ENCODE measurements at places on chromosomes 3 and 15.
A peak's percentile ranks its signal among the peaks of the same experiment; 100 is the strongest.

DNA sequence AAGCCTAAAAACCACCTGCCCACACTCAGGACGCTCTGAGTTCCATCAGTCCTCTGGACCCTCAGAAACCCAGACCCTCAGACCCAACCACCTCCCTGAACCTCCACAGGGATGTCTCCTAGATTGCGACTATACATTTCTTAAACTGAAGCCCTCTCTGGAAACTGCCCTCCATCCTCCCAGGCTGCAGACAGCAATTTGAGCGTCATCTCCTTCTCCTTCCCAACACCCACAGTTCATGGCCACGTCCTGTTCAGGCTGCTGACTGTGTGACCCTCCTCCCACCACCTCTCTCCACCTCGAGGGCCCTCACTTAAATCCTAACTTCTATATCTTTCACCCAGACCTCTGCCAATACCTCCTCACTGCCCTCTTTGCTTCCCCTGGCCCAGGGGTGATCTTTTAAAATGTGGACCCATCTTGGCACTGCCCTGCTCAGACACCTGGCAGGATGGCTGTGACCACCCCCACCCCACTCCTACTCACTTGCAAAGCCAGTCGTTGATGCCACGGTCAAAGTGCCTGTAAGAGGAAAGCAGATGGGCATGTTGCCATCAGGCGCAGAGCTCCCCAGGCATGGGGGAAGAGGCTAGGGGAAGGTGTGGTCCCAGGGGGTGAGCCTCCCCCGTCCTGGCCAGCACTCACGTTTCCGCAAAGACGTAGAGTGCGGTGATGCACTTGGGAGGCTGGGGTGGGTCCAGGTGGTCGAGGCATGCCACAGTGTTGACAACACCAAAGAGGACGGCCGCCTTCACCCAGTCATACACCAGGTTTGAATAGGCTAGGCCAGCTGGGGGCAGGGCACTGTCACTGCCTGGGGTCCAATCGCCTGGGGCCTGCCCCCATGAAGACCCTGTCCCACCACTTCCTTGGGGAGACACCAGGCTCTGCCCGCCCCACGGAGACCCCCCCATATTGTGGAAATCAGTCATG is 6.0 kb downstream of the HHATL start:
- DNase-seq, result no peak

DNA sequence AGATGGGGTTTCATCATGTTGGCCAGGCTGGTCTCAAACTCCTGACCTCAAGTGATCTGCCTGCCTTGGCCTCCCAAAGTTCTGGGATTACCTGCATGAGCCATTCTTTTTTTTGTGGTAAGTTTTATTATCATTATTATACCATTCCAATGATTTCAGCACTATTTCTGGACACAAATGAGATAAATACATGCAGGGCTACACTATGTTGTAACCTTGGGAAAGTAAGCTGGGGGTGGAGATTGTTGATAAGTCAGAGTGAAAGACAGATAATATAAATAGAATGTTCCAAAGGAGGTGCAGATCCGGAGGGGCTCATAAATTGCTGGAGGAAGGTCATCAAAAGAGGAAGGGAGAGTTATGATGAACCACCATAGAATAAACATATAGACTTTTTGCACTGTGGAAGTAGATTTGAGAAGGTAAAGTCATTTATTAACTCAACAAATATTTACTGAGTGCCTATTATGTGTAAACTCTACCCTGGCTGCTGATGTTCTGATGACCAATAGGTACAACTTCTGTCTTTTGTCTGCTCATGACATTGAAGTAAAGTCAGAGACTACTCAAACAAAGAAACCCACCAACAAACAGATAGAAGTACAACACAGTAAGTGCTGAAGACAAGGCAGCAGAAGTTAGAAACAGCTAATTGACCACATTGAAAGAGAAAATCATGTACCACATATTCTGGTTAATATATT is 478.9 kb upstream of the GOLIM4 start:
- DNase-seq, result no peak

DNA sequence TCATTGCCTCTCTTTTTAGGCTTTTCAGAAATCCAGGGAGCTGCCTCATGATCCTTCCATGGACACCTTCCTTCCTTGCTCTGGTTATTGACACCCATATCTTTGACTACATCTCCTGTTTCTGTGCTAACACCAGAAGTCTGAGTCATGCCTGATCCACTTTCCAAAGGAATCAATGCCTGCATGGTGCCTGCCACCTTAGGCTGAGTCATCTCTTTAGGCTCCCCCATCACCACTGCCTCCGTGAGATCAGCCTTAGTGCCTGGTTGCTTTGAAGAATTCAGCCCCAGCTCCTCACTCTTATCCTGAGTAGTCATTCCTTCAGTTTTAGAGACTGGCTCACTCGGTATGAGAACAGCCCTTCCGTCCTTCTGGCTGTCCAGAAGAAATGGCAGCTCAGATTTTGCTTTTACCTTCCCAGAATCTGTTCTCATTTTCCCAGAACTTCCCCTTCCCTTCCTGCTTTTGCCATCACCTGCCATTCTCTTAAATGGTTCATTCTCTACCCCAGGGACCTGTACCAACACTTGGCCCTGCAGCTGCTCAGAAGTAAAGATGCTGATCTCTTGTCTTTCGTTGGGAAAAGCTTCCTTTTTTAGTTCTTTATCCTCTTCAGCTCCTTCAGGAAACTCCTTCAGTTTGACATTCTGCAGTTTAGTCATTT is 105.3 kb downstream of the MAP4 start:
- DNase-seq, result no peak

GRCh38 chr3:52886049-52886730 is 11.2 kb downstream of the STIMATE start:
- DNase-seq, result no peak

DNA sequence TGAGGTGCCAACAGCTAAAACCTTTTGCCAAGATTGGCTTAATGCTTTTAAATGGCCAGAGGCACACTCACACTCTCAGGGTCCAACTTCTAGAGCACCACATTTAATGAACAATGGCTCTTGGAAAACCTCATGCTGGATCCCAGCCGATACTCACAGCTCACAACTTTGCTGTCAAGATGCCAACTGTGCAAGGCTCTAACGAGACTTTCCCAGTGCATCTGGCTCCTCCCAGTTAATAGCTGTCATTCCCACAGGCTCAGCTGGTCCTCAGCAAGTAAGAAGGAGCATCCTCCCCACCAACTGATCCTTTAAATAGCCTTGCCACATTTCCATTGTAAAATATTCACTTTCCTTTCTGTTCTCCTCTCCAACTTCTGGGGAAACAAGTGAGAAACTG is 20.3 kb upstream of the FRMD4B start:
- DNase-seq, result no peak

DNA sequence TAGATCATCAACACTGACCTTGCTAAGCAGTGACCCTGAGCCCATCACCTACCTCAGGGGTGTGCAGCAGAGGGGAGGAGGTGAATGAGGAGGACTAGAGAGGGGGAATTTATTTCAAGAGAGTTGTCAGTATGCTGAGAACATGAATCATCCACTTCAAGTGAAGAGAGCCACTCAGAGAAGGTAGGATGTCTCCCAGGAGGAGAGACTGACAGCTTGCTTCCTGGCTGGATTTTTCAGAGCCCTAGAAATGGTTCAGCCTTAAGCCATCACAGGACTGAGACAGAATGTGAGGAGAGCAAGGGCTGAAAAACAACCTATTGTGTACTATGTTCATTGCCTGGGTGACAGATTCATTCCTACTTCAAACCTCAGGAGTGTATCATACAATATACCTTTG is 34.8 kb downstream of the CCNL1 start:
- no peak for DNase-seq

GRCh38 chr3:179948740-179949139 is 88.0 kb downstream of the PEX5L start:
- no peak for DNase-seq

GRCh38 chr3:9158865-9159630 is 90.4 kb downstream of the SRGAP3 start:
- DNase-seq, result no peak

DNA sequence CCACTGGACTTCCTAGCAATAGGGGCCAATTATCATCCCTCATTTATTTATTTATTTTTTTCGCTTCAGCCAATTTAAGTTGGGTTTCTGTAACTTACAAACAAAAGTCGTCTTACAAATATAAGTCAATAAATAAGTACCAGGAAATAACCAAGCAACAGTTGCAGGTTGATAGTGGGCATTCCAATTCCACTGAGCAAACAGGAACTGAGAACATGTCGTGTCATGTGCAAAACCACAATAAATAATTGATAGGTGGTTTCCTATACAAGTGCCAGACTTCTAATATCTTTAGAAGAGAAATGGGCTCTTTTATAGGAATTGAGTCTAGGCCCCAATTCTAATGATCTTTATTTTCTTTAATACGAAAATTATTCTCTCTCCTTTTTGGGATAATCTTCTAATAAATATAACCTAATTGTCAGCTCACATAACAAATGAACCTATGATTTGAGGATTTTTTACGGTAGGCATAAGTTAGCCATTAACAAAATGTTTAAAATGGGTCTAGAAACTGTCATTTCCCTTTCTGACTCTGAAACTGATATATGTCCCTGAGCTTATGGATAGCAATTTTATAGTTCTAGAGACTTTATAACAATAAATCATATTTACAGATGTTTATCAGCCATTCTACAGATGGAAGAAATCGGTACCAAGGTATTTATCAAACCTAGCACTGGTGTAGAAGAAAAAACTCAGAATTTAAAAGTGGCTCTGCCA is 571.8 kb downstream of the FOXP1 start:
- no peak for DNase-seq

DNA sequence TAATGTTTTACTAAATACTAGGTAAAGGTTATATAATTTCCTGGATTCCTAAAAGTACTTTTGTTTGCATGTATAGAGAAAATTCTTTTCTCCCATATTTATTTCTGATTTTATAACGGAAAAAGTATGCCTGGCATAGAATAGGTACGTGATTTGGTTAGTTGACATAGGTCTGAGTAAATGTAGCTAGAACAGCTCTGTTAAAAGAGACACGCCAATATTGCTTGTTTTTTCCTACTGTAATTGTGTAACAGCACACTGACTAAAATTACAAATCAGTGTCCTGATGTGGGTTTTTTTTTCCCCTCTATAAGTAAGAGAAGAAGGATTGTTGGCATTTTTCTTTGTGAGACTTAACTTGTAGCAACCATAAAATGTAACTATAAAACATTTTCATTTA is 26.7 kb downstream of the KLHL24 start:
- no peak for DNase-seq

DNA sequence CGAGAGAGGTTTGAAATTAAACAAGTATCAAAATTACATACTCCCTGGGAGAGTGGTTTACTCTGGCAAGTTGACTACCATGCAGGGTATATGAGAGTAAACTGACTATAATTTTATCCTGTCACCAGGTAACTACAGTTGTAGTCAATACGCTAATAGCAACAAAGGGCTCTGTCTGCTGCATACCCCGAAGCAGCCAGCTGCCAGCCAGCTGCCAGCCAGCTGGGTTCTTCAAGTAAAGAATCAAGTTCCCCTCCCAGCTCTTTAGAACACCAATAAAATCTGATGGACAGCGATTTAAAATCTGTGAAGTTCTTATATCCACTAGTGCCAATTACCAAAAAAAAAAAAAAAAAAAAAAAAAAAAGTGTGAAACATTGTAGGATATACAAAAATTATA is 417.7 kb upstream of the CFAP20DC start:
- DNase-seq, result no peak

- no peak for DNase-seq
Observed at GRCh38 chr3:37934631-37935289, 55.8 kb upstream of the VILL start.

GRCh38 chr3:46097691-46098241 is 70.5 kb upstream of the XCR1 start:
- no peak for DNase-seq

- DNase-seq, result no peak
Observed at GRCh38 chr3:187958432-187959003, 195.4 kb upstream of the LPP start.

DNA sequence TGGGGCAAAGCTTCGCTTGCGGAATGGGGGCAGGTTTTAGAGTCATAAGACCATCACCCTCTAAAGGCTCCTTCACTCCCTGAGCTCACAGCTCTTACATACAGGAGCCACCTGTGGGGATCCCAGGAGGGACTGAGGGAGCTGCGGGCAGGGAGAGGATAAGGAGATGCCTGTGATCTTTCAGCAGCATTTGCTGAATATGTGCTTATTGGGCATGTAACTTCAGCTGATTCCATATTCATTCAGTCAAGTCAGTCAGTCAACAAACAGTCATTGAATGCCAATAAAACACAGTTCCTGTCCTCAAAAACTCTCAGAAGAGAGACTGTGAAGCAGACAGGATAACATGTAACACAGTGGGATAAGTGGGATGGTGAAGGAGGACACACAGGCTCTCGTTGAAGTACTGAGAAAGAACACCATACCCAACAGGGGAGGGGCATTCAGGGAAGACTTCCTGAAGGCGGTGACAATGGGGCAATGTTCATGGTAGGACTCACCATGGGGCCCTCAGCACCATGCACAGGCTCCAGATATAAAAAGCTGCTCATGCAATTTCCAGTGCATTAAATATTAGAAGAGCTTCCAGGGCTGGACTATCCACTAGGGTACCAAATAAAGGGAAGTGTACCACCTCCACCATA is 240.9 kb downstream of the UACA start:
- no peak for DNase-seq

- DNase-seq, result no peak
Observed at GRCh38 chr15:92077353-92078085, 224.0 kb downstream of the SLCO3A1 start.

DNA sequence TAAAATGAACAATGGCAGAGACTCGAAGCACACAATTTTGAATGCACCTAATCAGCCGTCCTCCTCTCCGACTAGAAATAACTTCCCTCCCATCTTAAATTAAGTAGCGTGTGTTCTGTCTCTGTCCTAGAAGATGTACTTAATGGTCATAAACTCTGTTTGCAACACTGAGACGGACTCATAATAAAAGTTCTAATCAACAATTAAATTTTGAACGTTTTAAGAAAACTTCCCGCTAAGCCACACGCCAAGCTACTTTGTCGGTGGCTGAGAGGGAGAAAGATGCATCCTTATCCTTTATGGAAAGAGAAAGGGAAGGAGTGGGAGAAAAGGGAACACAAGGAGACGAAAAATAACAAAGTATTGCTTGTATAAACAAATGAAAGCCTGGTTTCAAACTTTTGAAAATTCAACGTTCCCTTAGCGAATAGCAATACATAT is 989 bp downstream of the GNB4 start:
- peak; percentile 64 for DNase-seq
